ENCODE measurements at places on chromosomes 7 and 10.

GRCh38 chr10:118241229-118242137 lies 100.6 kb downstream of the FAM204A start:
- peak; percentile 82 for DNase-seq

DNA sequence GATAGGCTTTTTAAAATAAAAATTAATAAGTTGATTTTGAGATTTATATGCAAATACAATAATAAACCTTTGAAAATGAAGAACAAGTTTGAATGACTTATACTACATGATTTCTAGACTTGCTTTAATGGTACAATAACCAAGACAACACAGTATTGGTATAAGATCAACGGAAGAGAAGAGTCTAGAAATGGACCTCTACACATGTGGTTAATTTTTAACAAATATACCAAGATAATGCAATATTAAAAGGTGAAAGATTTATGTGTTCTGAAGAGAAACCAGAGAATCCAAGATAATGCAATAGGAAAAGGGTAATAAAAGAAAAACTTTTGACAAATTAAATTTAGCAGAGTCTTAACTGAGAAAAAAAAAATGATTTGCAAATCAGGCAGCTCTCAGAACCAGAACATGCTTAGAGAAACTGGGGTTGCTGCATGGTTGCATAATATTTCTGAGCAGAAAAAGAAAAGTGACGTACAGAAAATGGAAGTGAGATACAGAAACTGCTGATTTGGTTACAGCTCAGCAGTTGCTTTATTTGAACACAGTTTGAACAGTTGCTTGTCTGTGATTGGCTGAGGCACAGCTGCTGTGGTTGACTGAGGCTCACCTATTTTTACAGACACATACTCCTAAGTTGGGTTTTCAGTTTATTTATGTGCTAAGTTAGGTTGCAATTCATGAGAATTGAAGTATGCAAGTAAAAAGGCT lies 365.9 kb downstream of the CRPPA start:
- DNase-seq, result no peak

DNA sequence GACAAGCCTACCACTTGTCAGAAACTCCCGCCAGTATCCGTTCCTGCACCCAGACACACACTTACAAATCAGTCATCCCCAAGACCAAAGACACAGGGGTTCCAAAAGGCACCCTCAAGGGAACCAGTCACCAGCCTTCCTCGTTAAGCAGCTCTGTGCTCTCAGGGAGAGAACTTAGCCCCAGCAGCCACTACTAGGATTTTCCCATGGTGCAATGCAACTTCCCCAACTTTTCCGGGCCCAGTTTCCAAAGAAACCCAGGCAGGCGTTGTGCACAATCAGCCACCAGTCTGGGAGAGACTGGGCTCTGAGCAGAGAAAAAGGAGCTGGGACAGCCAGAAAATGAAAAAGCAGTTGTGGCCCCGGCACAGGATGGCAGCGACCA lies 1.2 kb downstream of the DLG5 start:
- DNase-seq, result peak; percentile 81

DNA sequence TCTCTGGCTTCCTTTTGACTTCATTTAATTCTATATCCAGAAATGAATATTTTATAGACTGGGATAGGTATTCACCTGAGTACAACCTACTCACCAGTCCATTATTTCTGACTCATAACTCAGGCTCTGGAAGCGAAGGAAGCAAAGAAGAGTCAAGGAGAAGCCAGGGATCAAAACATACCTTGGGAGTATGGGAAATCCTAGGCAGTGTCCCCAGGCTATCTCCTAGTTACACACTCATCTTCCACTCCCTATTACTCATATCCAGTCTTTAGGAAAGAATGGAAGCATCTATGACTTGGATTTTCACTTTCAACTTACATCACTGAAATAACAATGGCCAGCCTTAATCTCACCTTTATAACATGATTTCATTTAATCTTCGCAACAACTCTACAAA lies 40.9 kb upstream of the ELAPOR2 start:
- peak; percentile 9 for DNase-seq

DNA sequence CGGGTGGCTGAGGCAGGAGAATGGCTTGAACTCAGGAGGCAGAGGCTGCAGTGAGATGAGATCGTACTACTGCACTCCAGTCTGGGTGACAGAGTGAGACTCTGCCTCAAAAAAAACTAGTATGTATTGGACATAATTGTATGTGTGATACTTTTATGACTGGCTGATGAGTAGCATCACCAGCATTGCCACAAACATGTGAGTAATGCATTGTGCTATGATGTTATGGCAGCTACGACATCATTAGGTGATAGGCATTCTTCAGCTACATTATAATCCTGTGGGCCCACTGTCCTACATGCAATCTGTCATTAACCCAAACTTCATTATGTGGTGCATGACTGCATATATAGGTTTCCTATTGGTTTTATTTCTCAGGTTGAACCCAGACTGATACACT lies 352.4 kb downstream of the GALNT17 start:
- peak; percentile 82 for DNase-seq

GRCh38 chr7:139297795-139298194 lies 43.3 kb upstream of the FMC1 start:
- no peak for DNase-seq

- DNase-seq, result peak; percentile 22
These were observed 11.7 kb downstream of the CASP2 start for GRCh38 chr7:143299840-143300239.

- DNase-seq, result no peak
These were observed 3.0 kb upstream of the HOXA2 start for GRCh38 chr7:27105301-27106031.

- no peak for DNase-seq
These were observed 582.3 kb upstream of the CNTNAP2 start for GRCh38 chr7:145534301-145534700.

GRCh38 chr10:6109444-6109775 lies 20.6 kb downstream of the RBM17 start:
- no peak for DNase-seq

DNA sequence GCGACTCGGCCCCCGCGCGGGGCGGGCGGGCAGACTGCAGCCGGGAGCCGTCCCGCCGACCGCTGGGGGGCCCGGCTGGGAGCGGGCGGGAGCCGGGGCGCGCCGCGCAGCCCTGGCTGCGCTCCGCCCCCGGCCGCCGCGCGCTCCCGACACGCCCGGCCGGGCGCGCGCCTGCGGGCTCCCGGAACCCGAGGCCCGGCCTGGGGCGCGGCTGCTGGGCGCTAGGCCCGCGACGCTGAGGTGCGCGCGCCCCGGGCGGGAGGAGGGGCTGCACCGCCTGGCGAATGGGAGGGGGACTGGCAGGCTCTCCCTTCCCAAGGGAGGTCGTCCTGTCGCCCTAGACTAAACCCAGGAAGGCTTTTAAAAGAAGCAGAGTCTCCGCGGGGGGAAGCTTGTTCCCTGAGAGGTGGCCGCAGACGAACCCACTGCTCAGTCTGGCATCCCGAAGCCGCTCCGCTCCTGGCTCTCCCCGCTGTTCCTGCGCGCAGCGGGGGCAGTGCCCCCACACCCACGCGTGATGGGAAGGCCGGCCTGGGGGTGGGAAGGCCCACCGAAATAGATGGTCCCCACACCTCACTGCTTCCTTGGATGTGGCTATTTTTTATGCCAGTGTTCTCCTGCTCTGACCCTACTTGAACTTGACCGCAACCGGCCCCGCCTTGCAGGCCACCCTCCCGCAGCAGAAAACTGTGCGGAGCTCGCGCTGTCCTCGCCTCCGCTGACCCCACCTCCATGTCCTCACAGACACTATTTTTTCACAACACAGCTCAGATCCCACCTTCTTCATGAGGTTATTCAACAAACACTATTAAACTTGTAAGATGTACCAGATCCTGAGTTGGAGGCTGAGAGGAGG lies at the start of gene VOPP1:
TSS of gene VOPP1 (minus strand) at position 125 of the 856 bp plus-strand sequence. CDS start 178 bp downstream, outside the sequence.
- DNase-seq, result peak; percentile 90

DNA sequence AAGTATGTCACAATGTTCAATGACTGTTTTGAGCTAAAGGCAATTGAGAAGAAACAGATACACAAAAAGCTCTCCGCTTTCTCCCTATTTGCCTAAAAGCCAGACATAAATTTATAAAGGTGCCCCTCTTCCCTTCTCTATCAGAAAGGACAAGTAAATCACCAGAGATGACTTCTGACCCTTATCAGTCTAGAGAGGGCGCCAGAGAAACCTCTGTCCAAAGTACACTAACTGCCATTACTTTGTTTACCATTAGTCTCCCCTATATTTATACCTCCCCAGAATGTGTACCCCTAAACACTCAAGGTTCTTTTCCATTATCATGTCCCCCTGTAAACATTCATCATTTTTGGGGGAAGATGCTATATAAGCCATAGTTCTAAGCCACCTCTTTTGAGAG lies 49.3 kb downstream of the TPK1 start:
- DNase-seq, result no peak

DNA sequence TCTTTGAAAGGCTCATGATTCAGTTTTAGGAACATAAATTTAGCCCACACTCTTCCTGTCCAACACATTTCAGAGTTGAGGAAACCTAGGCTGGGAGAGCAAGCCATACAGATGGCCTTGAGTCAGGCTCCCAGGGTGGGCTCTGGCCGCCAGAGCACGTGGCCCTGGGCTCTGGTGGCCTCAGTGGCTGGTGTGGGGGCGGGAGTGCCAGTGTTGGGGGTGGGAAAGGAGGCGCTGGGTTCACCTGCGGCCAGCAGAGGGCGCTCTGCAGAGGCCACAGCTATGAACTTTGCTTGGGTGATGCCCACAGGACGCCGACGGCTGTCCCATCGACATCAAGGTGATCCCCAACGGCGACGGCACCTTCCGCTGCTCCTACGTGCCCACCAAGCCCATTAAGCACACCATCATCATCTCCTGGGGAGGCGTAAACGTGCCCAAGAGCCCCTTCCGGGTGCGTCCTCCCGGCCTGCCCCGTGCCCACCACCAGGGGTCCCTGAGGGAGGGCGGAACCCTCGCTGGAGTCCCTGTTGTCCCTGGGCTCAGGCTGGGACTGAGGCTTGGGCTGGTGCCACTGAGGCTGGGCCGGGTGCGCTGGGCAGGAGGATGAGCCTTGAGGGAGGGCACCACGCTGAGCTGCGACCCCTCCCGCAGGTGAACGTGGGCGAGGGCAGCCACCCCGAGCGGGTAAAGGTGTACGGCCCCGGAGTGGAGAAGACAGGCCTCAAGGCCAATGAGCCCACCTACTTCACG lies 11.9 kb downstream of the FLNC start:
- DNase-seq, result peak; percentile 75

- DNase-seq, result no peak
These were observed 30.2 kb downstream of the NAMPT start for GRCh38 chr7:106254525-106255116.

GRCh38 chr10:20760460-20760859 lies 136.7 kb downstream of the NEBL start:
- DNase-seq, result no peak

DNA sequence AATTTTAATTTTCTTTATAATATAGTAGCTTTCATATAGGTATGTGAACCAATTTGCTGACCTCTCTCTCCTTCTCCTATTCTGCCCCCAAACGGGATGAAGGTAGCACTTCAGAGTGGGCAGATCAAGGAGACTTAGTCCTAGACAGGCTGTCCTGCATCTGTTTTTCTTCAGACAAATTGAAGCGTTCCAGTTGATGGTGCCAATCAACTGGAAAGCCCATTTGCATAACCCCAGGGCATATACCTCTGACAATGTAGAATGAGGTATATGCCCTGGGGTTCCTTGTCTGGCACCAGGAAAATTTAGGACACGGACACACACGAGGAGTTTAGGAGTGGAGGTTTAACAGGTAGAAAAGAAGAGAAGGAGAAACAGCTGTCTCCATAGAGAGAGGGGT lies 502.9 kb downstream of the HTR7 start:
- DNase-seq, result no peak

- no peak for DNase-seq
These were observed 107.4 kb downstream of the SH3PXD2A start for GRCh38 chr10:103748020-103748419.

DNA sequence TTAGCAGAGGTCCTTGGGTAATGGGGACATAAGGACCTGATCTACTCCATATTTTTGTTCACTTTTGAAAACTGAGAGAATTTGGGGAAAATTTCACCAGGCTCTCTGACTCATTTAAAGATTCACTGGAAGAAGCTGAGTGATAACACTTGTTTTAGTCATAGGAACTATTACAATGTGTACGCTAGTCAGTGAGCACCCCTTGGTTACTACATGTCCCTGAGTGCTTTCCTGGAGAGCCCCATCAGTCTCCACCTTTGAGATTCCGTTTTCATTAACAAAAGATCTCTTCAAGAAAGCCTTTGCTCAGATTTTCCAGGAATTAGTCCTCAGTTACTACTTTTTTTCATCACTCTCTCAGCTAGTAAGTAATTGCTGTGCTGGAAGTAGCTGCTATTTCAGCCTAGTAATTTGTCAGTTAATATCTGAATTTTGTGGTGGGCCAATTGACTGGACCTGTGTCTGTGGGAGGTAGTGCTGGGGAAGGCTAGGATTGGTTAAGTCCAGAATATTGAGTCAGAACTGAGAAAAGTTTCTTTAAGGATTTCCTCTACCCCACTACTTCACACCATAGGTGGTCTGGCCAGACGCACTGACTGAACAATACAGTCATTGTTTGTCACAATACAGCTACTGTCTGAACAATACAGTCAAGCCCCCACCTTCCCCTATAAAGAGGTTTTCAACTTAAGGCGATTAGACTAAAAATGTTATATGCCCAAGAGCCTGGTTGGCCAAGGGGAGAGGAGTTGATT lies 235.0 kb downstream of the CCDC7 start:
- peak; percentile 32 for DNase-seq

DNA sequence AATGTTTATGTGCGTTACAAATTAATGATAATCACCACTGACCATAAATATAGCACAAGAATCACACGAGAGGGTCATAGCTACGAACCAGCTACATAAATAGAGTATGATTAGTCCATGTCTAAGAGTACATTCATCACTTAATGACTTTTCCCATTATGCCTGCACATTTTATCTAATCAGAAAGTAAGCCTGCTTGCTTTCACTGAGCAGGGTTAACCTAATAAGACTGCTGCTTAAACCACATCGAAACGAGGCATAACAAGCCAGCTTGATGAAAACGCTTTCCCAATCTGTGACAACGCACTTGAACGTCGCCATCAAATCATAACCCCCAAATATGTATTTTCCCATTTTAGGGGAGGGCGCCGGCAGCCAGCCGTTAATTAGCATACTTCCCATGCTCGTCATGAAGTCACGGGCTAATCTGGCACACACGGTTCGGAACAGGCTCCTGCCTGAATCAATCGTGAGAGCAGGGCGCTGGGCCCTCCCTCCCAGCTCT lies 71.5 kb downstream of the EBF3 start:
- no peak for DNase-seq

GRCh38 chr7:6643915-6644625 lies 7.0 kb downstream of the ZNF316 start:
- no peak for DNase-seq

- no peak for DNase-seq
These were observed 23.0 kb upstream of the RHEB start for GRCh38 chr7:151542606-151543130.

DNA sequence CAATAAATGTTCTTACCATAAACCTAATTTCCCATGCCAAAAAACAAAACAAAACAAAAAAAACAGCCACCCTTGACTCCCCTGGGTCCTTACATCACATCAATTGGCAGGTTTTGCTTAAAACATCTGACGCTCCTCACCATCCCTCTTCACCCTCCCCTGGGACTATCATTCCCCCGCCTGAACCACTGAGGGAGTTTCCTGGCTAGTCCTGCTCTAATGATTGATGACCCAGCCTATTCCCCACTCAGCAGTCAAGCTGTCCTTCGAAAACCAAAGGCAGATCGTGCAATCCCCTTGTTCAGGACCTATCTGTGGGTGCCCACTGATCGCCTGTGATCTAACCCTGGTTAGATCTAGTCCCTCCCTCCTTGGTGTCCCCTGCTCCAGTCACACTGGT lies 11.2 kb upstream of the FRMPD2 start:
- DNase-seq, result no peak

GRCh38 chr7:2273866-2274265 lies 31.8 kb downstream of the NUDT1 start:
- no peak for DNase-seq

Measured in GM23248 (cell line).